ENCODE measurements at places on chromosomes 6 and 20.

- no peak for DNase-seq
These were observed 279.8 kb downstream of the HTR1B start for GRCh38 chr6:77183447-77183846.

DNA sequence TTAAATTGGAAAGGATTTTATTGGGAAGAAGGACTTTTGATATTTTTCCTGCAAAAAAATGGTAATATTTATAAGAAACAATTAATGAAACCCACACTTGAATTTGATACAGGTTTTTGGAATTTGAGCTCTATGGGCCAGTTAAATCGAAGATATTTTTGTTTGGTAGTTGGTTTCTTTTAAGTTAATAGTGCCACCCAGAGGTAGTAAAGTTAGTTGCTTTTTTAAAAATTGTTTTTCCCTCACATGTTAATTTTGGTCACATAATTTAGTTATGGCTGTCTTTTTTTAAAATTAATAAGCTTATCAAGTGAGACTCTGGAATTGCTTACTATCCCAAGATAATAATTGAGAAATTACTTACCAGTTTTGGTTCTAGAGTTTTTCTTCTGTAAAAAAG lies 7.1 kb downstream of the PRIM2 start:
- no peak for DNase-seq

GRCh38 chr6:37679539-37680476 lies 17.9 kb downstream of the MDGA1 start:
- no peak for DNase-seq

DNA sequence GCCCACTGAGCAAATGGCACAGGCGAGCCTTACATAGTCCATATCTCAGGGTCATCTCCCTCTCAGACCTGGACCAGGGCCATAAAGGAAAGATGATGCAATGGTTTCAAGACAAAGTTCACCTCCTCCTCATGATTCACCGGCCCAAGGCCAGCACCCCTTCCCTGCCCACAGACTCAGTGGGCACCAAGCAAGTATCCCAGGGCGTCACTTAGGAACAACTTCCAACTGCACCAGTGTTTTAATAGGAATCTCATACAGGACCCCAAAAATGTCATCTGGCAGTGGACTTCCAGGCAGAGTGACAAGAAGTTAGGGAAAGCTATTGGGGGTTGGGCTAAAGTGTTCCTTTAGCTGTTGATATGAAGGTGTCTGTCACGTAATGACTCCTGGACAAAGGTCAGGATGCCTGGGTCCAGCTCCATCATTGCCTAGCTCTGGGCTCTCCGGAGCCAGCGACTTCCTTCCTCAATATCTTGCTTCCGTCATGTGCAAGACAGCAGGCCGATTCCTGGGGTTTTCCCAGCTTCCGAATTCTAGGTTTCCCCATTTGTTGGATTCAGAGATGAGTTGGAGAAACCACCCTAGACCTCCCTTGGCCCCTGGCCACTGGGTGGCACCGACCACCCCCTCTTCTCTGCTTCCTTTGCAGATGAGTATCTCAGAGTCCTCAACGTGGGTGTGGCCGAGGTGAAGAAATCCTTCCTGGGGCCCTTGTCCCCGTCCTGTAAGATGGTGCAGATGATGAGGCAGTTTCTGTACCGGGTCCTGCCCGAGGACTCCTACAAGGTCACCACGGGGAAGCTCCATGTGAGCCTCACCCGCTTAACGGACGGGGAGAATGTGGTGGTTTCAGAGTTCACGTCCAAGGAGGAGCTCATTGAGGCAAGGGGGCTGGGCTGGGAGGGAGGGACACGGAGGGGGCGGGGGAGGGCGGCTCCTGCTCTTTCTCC lies 21.1 kb downstream of the PNPLA1 start:
- DNase-seq, result no peak

GRCh38 chr6:46642928-46643751 lies 9.5 kb downstream of the CYP39A1 start:
- no peak for DNase-seq

GRCh38 chr20:5095454-5095853 lies 24.3 kb downstream of the PCNA start:
- no peak for DNase-seq

DNA sequence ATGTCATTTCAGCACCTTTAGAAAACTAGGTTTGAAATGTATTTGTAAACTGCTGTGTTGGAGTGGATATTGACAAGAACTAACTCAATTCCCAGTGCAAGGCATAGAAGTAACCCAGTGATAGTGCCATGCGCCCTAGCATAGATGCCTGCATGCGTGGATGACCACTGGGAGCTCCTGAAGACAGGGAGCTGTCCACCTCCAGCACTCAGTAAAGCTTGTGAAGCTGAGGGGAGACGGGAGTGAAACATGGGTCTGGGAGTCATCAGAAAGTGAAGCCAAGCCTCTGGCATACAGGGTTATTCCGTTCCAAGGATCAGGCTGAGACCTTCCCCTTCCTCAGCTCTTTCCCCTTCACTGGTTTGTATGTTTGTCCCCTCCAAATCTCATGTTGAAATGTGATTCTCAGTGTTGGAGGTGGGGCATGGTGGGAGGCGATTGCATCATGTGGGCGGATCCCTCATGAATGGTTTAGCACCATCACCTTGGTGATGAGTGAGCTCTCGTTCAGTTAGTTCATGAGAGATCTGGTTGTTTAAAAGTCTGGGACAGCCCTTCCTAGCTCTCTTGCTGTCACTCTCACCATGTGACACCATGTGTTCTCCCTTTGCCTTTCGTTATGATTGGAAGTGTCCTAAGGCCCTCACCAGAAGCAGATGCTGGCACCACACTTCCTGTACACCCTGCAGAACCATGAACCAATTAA lies 146.5 kb upstream of the FERMT1 start:
- no peak for DNase-seq

DNA sequence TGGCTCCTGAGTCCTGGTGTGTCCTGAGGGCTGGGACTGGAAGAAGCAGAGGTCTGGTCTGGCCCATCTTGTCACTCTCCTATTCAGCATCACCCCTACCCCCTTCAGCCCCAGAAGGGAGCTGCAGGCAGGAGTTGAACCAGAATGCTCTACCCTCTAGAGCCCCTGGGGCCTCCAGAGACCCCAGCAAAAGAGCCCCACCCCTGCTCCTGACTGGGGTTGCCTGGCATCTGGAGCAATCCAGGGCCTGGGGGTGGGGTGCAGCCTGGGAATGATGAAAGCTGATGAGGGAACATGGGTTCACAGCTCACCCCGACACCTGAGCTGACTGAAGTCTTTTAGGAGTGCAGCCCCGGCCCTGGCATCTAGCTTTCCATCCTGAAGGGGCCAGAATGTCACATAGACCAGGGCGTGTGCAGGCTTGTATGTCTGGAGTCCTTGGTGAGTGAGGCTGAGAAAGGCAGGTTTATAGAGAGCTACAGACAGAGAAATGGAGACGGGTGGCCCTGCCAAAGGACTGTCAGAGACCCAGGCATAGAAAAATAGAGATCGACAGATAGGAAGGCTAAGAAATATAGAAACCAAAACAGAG lies 12.2 kb downstream of the FGD2 start:
- no peak for DNase-seq

DNA sequence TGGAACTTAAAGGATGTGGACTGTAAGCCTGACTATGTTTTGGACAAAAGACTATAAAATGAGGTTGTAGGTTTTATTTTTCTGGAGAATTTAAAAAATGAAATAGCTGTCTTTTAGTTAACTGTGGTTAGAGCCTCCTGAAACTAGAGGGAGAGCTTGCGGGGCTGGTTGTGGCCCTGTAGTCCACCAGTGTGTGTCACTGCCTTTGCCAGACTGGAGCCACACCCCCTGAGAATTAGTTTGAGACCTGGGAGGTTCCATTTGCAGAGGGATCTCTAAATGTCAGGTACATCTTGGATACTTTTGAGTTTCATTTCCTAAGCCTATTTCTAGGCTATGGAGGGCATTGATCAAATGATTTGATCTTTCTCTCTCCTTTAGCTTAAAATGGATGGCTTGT lies 20.8 kb downstream of the ZC2HC1B start:
- no peak for DNase-seq

DNA sequence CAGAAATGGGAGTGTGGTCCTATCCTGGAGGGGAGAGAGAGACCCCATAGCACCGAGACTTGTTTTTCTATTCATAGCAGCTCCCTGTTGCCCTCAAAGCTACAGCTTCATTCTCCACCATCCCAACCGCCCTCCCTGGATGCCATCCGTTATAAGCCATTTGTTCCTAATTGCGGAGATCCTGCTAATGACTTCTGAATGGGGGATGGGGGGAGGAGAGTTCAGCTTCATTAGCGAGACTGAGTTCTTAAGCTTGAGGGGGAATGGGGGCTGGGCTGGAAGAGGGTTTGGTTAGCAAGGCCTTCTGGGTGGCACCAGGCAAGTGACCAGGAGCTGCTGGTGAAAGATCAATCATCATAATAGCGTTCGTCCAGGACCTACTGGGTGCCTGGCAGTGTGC lies 27.1 kb downstream of the FOXP4 start:
- DNase-seq, result no peak

- no peak for DNase-seq
These were observed 164.2 kb downstream of the GMPR start for GRCh38 chr6:16402581-16402900.

- no peak for DNase-seq
These were observed 1252.8 kb upstream of the GJE1 start for GRCh38 chr6:140879946-140880345.

- DNase-seq, result no peak
These were observed 276.5 kb downstream of the QKI start for GRCh38 chr6:163691049-163691448.

DNA sequence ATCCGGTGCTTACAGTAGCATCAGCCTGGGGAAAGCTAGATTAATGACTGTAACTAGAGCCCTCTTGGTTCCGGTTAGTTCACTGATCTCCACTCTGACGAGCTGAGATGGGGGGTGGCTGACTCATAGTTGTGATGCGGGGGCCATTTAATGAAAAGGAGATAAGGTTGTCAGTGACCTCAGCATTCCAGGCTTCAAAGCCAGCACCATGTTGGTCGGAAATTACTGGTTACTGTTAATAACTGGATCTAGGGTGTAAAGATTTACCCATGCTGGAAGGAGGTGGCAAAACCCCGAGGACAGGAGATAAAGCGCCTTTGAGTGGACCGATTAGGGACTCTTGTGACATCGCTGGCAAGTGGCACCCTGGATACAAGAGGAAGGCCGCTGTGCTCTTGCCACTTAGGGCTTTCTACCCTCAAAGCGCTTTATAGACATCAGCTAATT lies 21.1 kb downstream of the FOXC1 start:
- no peak for DNase-seq

DNA sequence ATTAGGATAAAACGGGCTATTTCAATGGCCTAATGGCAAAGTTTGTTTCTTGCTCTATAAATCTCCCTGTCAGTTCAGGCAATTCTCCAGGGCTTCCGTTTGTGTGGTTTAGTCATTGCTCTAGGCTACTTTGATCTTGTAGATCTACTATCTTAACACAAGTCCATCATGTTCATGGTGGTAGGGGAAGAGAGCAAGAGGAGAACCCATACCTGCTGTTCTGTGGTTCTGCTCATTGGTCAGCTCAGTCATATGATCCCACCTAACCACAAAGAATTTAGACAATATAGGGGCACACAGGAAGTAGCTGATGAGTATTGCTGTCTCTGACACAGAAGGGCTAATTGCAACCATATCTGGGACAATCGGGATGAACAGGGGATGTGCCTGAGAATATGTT lies 4.9 kb upstream of the DEK start:
- no peak for DNase-seq

DNA sequence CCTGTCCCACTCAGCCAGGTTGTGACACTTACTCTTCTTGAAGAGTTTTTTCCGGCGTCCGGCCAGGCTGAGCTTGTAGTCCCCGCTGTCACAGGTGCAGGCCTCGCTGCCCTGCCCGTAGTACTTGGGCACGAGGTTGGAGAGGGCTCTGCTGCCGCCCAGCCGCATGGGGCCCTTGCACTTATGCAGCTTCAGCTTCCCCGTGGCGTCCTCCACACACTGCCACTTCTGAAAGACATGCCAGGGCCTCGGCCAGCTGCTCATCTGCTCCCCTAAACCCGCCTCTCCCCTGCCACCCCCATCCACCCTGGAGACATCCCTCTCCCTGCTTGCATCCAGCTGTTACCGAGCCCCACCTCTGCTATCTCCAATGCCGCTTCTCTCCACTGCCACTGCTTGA lies 113.1 kb downstream of the SULF2 start:
- no peak for DNase-seq

DNA sequence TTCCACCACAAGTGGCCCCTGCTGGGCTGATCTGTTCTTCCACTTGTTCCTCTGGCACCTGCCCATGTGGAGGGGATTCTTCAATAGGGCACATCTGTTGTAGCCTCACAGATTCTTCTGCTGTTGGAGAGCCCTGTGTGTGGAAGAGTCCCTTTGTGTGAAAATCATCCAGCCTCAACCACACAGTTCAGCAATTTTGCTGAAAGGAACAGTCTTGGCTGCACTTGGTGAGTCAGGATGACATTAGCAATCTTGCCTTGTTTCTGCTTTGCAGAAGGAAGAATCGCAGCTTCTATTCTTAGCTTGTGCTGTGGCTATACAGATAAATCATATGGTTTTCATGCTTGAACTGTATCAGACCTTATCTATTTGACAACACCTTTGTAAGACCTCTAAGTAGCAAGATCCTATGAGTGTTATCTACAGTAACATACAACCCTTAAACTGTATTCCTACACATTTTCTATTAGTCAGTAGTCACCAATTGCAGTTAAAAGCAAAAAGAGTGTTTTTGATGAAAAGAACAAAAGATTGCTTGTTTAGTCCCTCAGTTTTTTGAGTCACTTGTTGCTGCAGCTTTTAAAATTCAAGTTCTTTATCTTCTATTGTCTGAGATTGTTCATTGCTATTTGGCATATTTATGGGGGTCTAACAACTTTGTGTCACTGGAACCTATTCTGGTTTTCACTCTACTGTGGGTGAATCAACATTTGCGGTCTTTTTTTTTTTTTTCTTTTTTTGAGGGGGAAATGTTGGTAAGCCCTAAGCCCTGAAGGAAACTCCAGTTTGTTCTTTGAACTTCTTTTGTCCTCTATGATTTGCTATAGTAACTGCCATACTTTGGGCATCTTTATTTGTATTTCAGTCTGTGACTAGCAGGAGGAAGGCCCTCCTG lies 231.6 kb downstream of the TFAP2B start:
- DNase-seq, result no peak

DNA sequence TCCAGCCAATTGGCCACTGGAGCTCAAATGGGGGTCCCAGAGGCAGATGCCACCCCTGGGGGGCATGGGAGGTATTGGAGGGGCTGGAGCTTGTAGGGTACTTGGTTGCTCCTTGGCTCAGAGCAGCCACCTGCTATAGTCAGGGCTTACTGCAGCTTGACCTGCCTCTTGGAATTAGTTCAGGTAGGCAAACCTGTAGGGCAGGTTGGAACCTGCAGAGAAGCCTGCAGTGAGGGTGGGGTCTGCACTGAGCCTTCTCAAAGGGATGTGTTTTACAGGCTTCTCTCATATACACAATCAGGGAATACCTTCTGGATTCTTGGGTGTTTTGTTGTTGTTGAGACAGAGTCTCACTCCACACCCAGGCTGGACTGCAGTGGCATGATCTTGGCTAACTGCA lies 94.2 kb upstream of the MYL9 start:
- DNase-seq, result no peak

- DNase-seq, result no peak
These were observed 39.5 kb downstream of the SLC22A1 start for GRCh38 chr6:160160929-160161646.

DNA sequence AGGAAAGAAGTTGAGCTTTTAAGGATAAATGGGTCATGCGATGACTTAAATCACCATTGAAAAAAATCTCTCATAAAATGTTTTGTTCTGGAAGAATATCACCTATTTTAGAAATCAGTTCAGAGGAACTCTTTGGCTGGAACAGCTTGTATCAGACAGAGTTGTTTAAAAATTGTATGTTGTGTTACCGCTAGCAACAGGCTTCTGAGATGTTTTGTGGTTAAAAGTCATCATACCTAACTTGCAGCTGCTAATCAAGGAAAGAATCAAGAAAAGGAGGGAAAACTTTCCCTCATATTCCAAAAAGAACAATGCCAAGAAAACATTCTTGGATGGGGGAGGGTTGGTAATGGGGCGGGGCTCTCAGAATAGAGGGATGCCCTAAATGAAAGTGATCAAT lies 220.7 kb upstream of the CITED2 start:
- DNase-seq, result no peak

All from activated CD4-positive, alpha-beta T cell treated with anti-CD3 and anti-CD28 coated beads, Interleukin-2, amount 50 U/mL, for 24 hours (primary cell).